ENCODE measurements at places on chromosomes 3 and 15.

DNA sequence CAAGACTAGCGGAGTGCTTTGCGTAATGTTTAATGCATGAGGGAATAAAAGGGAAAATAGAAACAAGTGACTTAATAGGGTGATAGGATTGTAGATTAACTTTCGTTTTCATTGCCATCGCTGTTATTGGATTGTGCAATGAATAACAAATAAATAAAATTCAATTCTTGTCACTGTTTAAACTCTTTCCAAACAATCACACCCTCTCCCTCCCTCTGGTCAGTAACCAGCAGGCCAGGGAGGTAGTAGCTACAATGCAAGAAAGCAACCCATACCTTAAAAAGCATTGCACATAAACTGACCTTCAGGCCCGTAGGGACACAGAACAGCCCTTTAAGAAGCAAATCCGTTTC is 705 bp upstream of the TFRC start:
- no peak for DNase-seq

DNA sequence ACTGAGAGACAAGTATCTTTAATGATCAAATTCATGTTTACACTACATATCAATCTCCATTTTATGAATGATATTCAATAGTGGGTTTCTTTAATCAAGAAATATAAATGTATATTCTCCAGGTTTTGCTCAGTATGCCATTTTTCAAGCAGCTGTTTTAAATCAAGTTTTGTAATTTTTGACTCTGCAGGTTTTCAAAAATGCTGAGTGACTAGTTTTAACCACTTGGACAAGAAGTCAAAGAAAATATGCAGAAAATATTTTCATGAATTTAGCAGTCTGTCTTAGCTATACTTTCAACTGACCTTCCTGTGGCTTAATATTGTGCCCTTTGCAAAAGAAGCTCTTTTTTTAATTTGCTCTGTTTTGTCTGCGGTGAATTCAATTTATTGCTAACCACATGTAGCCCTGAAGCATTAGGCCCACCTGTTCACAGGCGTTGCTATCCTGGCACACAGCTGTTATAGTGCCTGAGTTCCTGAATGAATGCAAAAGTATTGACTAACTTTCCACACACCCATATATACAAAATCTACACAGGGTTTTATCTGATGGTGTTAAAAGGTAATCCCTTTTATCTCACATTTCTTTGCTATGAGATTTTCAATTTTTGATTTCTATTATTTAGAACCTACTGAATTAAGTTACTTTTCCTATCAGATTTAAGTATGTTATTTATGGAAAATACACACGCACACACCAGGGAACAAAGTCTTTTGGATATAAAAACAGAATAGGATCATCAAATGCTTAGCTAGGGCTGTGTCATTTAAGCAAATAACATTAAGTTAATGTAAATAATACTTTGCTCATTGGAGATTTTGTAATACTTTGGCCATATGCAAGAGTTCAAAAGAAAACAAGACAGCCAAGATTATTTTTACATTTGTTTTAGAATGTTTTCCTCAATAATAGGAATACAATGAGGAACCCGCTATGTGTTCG is 1166.1 kb upstream of the GBE1 start:
- no peak for DNase-seq

DNA sequence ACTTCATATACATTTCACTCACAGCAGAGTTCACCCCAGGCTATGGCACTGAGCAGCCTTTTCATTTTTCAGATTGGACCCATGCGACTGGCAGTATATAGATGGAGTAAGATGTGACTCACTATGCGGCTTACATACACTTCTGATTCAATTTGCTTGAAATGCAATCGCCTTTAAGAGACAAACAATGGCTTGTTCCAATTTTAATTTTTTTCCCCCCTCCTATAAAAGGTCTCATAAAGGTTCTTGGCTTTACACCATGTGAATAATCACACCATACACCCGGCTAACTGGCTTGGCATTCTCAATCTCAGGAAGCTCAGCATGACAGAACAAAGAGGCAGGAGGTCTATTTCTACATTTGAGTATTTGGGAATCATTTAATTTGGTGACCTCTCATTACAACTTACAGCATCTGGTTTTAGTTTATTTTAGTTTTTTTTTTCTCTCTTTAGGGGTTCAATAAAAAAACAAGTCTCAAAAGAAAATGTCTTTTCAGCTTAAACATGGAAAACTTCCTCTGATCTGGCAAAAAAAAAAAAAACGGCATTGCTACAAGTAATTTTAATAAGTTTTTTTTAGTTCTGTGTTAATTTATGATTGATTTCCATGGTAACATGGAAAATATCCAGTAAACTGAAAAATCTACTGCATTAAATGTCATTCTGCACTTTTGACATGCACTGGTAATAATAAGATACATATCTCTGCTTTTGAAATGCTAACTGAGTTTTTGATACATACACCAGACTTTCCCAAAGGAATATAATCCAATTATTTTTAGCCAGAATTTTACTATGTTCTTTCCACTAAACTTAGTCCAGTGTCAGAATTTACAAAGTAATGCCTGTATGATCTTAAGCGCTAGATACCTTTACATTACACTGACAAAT is 38.8 kb downstream of the GADL1 start:
- DNase-seq, result no peak

GRCh38 chr3:149566292-149566975 is 91.4 kb downstream of the WWTR1 start:
- no peak for DNase-seq

Data from NCI-H1092 (cell line).